ENCODE measurements at places on chromosomes 1 and 21.

DNA sequence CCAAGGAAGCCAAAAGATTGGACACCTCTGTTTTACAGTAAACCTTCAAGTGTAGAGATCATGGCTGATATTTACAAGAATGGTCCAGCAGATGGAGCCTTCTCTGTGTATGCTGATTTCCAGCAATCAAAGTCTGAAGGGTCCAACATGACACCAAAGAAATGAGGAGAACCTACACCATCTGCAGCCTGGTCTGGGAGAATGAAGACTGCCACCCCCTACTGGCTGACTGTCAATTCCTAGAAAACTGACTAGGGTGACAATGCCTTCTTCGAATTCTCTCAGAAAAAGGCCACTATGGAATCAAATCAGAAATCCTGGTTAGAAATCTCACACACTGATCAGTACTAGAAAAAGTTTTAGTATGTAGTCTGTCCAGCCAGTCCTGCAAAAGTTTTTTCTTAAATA lies 83.3 kb downstream of the CDC42BPA start:
- no peak for DNase-seq

- no peak for DNase-seq
Measured at GRCh38 chr1:8017495-8018197, 8.5 kb downstream of the ERRFI1 start.

GRCh38 chr1:229075716-229076115 lies 195.2 kb upstream of the RAB4A start:
- no peak for DNase-seq

DNA sequence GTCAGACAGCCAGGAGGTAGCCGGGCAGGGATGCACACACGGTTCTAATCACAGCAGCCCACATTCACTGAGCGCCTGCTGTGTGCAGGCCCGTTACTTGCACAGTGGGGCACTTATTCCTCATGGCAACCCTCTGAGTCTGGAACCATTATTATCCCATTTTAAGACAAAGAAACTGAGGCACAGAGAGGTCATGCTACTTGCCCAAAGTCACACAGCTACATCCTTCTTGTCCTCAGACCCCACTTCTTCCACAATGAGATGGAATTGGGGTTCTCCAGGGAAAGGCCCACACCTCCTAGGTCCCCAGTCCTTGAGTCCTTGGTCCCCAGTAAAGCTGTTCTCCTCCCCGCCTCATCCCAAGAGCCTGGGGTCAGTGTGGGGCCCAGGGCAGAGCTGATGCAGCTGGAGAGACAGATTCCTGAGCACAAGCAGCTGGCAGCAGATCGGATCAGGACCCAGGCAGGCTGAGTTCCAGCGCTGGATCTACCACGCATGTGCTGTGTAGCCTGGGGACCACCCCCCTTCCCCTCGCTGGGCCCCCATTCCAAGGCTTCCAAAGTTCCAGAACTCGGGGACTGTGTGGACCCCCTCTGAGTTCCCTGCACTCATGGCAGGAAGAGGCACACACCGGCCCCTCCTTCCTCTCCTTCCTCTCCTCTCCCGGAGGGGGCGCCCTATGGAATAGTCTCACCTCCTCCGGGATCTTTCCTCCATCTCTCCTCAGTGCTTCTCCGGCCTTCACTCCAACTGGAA lies 393.4 kb downstream of the MATN1 start:
- no peak for DNase-seq

GRCh38 chr1:92430030-92430429 lies 56.7 kb downstream of the GFI1 start:
- no peak for DNase-seq

- no peak for DNase-seq
Measured at GRCh38 chr1:153670257-153670858, 435 bp downstream of the ILF2 start.

DNA sequence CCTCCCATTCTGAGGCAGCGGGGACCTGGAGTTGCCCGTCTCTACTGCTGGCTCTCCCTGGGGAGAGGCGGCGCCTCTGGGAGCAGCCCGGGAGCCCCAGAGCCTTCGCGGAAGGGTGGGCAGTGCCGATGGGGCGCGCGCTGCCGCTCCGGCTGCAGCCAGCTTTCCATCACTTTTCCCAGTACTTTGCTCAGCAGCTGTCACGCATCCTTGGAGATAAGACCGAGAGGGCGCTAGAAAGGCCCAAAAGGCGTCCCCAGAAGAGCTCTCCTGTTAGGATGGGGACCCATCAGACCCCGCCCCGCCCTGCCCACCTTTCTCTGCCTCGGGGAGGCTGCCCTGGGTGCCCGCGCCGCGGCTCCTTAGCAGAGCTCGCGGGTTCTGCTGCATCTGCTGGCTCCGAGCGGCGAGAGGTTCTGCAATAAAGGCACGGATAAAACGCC lies 534 bp downstream of the KCNH1 start:
- no peak for DNase-seq

DNA sequence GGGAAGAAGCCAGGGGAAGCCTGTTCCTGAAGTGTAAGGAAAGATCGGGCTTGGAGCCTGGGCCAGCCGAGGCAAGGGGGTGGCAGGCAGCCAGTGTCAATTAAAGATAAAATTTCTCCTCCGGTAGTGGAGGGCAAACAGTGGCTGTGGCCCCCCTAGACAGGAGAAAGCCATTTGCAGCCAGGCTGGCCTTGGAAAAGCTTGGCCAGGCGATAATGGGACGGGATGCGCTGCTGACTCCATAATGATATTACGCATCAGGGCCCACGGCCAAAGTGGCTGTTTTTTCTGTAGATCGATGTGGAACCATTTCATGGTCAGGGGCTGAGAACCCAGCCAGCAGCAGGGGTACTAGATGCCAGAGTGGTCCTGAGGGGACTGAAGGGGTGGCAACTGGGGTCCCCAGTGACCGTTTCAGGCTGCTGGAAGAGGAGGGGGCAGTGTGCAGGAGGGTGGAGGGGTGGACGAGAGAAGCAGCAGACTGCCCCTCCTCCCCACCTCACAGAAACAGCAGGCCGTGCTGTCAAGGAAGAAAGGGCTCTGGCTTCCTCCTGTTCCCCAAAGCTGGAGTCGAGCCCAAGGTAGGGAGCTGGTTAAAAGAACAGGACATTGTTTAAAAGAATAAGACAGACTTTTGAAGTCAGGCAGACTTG lies 25.2 kb downstream of the KCNC4 start:
- no peak for DNase-seq

GRCh38 chr1:2801535-2802291 lies at the start of gene TTC34:
TTC34 (minus strand) TSS chr1:2801693; CDS start chr1:2800827, 866 bp downstream.
- DNase-seq, result peak; percentile 12

DNA sequence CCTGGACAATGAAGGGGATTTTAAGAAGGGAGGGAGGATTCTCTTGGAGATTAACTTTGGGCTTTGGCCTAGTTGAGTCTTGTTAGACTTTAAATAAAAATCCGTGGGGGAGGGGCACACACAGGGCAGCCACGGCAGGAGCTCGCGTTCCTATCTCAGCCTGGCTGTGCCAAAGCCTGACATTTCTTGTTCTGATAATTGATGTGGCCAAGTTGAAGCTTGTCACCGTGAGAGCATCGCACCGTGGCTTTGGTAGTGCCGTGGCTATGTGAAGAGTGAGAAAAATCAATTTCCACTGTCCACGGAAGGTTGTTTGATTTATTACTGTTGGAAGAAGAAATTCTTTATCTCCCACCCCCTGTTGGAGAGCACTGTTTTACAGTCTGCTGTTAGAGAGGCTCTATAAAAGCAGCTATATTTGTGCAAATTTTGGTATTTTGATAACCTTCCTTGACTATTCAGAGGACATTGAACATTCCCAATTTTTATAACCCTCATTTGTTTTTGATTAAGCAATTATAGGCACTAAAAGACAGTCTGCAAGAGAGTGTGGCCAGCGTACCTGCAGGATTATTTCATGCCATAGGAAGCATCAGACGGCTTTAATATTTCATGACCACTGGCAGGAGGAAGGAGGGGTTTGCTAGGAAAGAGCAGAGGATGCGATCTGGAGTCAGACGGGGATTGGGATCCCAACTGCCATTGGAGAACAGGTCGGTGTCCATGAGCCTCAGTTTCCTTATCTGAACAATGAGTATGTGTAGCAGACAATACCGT lies 160.7 kb downstream of the KAZN start:
- DNase-seq, result no peak

DNA sequence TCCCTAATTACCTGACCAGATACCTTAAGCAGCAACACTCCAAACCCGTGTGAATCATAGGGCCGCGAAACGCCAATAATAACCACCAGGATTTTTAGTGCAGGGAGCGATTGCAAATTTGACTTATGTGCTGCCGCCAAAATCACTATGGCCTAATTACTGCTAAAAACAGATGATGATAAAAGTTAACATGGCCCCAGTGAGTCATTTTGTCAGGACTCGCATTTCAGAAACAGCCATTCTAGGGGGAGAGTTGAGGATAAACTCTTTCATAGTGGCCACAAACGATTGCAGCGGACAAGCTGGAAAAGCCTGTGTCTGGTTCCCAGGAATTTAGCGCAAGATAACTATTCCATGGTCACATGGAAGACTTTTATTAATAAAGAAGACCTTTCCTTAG lies 103.4 kb downstream of the HLX start:
- no peak for DNase-seq

GRCh38 chr1:119766374-119766794 lies 2.3 kb downstream of the HMGCS2 start:
- DNase-seq, result no peak

DNA sequence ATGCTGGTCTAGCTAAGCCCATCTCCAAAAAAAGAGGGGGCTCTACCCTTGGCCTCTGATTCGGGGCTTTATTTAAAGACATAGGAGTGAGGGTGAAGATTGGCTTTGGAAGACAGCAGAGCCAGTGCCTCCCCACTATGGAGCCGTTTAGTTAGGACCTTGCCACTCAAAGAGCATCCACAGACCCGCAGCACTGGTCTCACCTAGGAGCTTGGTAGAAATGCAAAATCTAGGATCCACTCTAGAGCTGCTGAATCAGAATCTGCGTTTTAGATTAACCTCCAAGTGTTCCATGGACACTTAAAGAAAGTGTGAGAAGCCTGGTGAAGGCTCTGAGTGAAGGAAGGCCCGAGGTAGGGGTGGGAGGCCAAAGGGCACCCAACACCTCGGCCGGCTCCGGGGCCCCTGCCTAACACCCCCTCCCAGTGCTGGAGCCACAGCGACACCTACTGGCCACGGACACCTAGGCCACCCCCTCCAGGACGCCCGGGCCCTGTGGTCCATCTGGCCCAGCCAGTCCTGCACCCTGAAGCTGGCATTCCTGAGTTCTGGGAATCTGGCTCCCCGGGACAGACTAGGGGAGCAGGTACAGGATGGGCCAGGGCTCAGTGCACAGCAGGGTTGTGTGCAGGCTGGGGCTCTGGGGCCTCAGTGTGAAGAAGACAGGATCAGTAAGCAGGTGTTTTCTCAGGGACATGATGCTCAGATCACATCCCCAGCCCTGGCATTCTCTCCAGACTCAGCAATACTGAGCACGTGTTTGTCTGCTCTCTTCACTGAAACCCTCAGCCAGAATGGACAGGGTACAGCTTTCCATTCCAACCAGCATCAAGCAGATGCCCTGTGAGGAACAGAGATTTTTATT lies 79.2 kb downstream of the TMEM53 start:
- DNase-seq, result peak; percentile 69

Measured in activated T-cell treated with anti-CD3 and anti-CD28 coated beads for 24 hours (primary cell).